Lower lobe of right lung (tissue), 2 donors: ENCODE measurements at places on chromosomes 7 and 10. TPM values are rescaled to one million over a fixed set of nuclear protein-coding genes. Genes with fewer than 3 reads are reported as not detected.

- no peaks in the 10 kb centered on the region for H3K36me3 ChIP-seq
- no peak overlapping the region for H3K4me3 ChIP-seq
- H3K4me1 ChIP-seq, result no peaks in the 10 kb centered on the region
- H3K27me3 ChIP-seq, result no peaks in the 10 kb centered on the region
- no peak for DNase-seq
Measured at GRCh38 chr7:149379625-149380024, 81.2 kb downstream of the ZNF777 start.

DNA sequence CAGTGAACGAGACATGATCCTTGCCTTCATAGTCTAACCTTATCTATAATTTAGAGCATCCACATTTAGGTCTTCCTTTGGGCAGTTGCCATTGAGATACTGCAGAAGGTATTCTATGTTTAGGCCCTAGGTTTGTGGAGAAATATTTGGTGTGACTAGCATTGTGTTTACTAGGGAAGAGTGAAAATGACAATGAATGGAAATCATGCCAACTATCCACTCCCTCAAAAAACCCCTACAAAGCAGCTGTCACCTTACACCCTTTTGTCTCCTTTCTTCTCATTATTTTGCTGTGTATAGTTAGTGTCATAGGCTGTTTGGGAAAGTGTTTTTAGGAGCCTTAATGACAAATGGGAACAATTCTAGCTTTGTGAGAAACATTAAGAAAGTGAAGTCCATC, 3.2 kb downstream of the CCNJ start:
- H3K27me3 ChIP-seq, result no peaks in the 10 kb centered on the region
- H3K36me3 ChIP-seq, result peaks cover 12% of the 10 kb centered on the region
- peaks cover 12% of the 10 kb centered on the region for H3K4me1 ChIP-seq
- no peak overlapping the region for H3K27ac ChIP-seq
- DNase-seq, result no peak

CALHM1 gene
- 0.15 TPM for total RNA-seq

DNA sequence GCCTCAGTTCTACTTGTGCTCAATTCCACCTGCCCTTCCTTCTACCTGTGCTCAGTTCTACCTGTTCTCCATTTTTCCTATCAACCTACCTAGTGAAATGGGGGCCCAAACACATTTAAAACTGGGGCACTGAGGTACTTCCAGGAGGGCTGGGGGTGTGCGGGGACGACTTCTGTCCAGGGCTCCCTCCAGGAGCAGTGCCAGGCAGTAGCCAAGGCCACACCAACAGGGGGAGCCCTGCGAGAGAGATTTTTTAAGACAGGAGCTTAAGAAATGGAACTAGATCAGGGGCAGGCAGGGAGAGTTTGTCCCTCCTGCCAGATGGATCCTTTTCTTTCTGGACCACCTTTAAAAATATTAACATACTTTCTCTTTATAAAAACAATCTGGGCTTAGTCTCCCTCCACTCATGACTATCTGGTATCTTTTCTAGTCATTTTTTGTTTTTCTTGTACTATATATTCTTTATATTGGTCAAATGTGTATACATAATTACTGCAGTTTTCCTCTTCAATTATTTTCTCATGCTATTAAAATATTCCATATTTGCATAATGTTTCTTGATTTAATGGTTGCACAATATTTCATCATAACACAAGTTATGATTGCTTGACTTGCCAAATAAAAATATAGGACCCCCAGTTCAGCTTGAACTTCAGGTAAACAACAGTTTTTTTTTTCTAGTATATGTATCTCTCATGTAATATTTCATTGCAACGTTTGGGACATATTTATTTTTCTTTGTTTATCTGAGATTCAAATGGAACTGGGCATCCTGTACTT, 47.3 kb upstream of the INSYN2A start:
- H3K27ac ChIP-seq, result no peak overlapping the region
- no peaks in the 10 kb centered on the region for H3K27me3 ChIP-seq
- H3K4me1 ChIP-seq, result no peaks in the 10 kb centered on the region
- no peak overlapping the region for H3K4me3 ChIP-seq

- H3K27ac ChIP-seq, result no peak overlapping the region
- DNase-seq, result no peak
- no peak overlapping the region for H3K4me3 ChIP-seq
- no peaks in the 10 kb centered on the region for H3K36me3 ChIP-seq
Measured at GRCh38 chr10:82980321-82980720, 1105.3 kb downstream of the NRG3 start.

- no peaks in the 10 kb centered on the region for H3K27me3 ChIP-seq
- no peaks in the 10 kb centered on the region for H3K36me3 ChIP-seq
- DNase-seq, result no peak
Measured at GRCh38 chr10:47038881-47039561, 127.8 kb downstream of the PTPN20 start.

FAM221A gene
- total RNA-seq, result 10.3 TPM
